ENCODE measurements at places on chromosomes 5 and 9. TPM values are rescaled to one million over a fixed set of nuclear protein-coding genes. Genes with fewer than 3 reads are reported as not detected.

- no peak for DNase-seq
Measured at GRCh38 chr5:163794993-163795392, 289.6 kb downstream of the MAT2B start.

ORM2 gene
- total RNA-seq = 0.19 TPM

DNA sequence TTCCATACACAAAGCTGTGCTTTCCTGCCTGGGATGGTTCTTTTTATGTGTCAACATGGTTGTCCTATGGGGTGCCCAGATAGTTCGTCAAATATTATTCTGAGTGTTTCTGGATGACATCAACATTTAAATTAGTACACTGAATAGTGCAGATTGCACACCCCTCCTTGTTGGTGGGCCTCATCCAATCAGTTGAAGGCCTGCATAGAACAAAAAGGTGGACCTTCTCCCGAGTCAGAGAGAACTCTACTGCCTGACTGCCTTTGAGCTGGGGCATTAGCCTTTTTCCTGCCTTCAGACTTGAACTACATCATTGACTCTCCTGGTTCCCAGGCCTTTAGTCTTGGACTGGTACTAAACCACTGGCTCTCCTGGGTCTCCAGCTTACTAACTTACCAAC, 80.4 kb downstream of the SHB start:
- DNase-seq = no peak

WDR38 gene
- not detected for total RNA-seq

PCDHB15 gene
- total RNA-seq = 2.1 TPM

- no peak for DNase-seq
Measured at GRCh38 chr9:33264003-33264472, 470 bp downstream of the BAG1 start.

DNA sequence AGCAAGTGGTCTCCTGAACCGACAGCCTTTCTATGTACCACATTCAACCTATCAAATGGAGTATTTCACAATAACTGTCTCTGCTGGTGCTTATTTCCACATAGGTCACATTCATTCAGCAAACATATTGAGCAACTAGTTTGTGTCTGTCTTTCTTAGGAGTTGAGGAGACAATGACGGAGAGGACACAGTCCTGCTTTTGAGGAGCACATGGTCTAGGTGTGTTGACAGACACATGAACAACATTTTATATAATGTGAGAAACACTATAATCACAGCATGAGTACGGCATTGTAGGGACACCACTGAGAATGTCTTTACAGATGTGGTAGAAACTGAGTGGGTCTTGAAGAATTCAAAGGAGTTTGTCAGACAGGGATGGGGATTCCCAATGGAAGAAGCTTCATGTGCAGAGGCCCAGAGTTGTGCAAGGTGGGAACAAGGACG, 28.5 kb downstream of the NFIL3 start:
- DNase-seq = peak; percentile 21

DNA sequence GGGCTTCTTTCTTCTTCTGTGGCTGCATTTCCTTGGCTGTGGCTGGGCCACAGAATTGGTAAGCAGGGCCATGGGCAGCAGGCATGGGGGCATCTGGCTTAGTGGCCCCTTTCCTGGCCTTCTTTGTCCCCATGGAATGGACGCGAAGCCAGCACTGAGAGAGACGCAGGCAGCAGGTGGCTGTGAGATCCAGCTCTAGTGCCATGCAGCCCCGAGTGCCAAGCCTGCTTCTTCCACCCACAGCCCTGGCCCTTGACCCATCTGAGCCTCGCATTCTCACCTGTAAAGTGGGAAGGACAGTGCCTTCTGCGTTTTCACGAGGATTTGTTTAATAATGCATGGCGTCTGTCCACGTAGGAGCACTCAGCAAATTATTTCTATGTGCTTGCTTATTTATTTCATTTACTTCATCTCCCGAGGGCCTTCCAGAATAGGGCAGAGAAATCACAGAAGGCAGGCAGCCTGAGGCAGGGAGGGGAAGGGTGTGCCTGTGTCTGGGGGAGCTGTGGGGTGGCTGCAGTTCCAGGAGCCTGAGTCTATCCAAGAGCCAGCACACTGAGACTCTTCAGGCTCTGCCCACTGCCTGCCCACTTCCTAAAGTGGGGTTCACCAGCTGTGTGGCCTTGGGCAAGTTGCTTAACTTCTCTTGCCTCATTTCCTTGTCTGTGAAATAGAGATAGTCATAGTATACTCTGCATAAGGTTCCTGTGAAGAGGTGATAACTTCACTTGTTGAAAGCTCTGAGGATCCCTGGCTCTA, 55.2 kb downstream of the NTNG2 start:
- no peak for DNase-seq

ZNG1F gene
- total RNA-seq = 2.7 TPM

GRCh38 chr5:574906-575305, 37.2 kb upstream of the CEP72 start:
- DNase-seq = no peak

- DNase-seq = peak; percentile 86
Measured at GRCh38 chr5:10724781-10725507, 36.1 kb downstream of the DAP start.

- DNase-seq = no peak
Measured at GRCh38 chr9:19464061-19464763, 55.4 kb downstream of the ACER2 start.

GRCh38 chr9:135468854-135469521, 10.6 kb upstream of the PPP1R26 start:
- DNase-seq = no peak

DNA sequence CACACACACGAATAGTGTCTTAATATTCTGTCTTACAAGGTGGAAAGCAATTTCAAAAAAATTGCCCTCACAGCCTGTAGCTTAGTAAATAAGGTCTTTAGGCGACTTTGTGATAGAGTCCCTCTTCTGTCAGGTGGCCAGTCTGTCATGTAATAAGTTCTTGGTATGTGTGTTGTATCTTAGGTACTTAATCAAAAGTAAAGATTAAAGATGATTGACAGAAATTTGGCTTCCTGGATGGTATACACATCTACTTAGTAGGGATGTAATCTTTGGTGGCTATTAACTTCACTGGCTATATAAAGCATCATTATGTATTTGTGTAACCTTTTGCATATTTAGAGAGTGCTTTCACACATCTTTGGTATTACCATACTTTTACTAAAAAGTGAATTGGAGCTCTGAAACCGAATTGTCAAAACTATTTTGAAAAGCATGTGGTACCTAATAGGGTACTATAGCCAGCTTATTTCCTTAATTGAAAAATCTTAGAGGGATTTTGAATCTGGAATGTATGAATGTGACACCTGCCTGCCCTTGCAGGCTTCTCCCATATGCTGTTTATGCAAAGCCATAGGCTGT, 3.4 kb downstream of the G3BP1 start:
- DNase-seq = no peak

LYSMD3 gene
- 10.8 TPM for total RNA-seq

SURF6 gene
- 8.9 TPM for total RNA-seq

DNA sequence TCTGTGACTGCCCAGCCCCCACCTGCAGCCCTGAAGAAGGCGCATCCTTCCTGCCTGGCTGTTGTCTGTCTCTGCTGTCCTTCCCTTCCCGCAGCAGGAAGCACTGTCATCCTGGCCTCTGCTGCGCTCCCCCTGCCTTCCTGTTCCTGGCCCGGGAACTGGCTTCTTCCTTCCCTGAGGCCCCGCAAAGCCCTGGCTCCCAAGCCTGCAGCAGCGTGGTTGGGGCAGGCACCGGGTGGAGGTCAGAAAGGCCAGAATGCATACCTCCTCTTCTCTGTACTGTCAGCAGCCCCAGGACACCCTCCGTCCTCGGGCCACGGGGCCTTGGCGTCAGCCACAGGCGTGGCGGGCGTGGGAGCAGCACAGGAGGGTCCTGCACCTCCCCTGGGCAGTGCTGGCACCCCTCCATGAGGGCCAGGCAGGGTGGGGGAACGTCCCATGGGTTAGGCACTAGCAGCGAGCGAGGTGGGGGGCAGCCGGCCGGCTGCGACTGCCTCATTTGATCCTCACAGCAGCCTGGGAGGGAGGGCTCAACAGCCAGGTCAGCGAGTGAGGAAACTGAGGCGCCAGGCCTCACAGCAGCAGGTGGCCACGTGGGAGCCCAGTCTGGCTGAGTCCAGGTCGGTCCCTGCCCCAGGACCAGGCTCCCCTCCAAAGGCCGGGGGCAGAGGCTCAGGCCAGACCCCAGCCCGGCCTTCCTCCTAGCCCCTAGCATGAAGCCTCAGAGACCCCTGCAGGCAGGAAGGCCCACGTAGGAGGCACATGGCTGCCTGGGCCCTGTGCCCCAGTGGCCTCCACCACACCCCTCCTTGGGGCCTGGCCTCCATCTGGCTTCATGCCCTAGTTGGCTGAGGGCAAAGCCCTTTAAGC, 9.4 kb downstream of the FLT4 start:
- no peak for DNase-seq

DNA sequence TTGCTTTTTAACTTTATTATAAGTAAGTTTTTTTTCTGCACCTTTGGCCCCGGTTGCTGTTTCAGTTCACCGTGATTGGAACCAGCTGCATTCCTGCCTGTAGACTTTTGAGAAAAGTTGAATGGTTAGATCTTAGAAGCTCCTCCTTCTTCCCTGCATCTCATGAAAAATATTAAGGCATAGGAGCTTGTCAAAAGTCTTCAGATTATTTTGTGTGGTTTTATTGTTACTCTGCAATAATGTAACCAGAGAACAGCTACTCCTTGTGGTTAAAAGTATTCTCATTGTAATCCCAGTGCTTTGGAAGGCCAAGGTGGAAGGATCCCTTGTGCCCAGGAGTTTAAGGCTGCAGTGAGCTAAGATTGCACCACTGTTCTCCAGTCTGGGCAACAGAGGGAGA, 3.3 kb upstream of the SLC2A8 start:
- DNase-seq = peak; percentile 32

DBH gene
- total RNA-seq = not detected
